ENCODE measurements at places on chromosomes 5 and 9.

DNA sequence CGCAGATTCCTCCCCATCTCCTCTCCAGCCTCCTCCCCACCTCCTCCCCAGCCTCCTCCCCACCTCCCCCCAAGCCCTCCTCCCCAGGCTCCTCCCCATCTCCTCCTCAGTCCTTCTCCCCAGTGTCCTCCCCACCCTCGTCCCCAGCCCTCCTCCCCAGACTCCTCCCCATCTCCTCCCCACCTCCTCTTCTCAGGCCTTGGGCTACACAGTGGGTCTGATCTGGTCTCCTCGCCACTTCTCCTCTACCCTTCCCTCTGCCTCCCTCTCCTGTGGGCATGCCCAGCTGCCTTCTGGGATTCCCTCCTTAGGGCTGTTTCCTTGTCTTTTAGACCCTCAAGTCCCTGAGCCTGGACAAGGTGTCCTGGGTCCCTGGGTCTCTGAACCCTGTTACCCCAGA lies 28.3 kb downstream of the CXXC5 start:
- no peak for DNase-seq

DNA sequence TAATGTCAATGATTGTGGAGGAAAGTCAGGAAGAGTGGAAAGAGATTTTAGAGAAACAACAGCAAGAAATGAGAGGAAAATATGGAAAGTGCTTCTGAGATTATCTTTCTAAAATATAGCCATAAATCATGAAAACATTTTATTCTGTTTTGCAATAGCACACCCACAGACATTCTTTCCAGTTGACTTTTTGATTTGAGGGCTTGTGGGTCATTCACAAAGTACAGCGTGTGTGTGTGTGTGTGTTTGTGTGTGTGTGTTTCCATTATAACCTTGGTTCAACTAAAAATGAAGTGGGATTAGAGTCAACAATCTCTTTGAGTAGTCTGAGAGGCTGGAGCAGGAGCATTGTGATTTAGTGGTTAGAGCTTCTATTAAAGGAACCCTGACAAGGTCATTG lies 116.6 kb upstream of the GAS1 start:
- no peak for DNase-seq

DNA sequence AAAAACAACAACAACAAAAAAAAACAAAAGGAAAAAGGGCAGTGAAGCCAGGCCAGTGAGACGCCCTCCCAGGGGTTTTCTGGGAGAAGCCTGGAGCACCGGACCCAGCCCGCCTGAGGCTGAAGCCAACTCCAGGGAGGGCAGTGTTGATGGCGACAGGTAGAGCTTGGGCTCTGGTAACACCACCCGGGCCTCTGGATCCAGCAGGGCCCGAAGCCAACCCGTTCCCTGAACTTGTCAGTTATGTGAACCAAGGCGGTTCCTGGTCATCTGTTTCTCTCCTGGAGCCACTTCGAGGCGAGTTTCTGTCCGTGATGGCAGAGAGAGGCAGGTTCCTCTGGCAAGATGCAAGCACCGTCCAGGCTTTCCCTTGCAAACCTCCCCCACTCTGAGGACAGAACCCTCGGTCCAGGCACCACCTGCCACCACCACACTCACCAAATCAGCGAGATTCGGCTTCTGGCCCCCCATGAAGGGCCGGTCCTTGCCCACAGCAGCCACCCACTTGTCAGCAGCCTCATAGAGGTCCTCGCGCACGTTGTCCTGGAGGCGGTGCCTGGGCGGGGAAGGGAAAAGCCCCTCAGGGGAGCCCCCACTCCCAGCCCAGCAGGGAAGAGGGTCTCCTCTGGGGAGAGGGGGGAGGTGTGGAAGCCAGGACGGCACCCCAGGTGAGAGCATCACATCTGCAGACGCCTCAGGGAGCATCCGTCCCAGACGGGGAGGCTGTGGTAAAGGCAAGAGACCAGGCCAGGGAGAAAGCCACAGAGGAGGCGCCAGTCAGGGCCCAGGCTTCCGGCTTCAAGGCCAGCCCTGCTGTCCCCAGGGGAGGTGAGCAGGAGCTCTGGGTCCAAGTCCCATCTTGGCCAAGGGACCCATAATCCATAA lies 5.4 kb downstream of the PTGES2 start:
- DNase-seq: peak; percentile 57

DNA sequence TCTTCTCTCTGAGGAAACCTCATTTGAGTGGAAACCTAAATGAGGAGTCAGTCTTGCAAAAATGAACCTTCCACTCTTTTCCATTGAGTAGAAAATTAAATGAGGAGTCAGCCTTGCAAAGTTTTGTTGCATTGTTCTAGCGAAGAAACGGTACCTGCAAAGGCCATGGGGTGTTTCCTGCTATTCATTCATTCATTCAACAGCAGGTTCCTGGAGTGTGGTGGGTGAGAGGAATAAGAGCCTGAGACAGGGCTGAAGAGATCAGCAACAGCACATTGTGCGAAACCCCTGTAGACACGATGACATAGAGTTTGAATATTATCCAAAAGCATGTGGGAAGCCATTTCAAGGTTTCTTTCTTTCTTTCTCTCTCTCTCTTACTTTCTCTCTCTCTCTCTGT lies 14.6 kb upstream of the SETX start:
- DNase-seq: peak; percentile 75

DNA sequence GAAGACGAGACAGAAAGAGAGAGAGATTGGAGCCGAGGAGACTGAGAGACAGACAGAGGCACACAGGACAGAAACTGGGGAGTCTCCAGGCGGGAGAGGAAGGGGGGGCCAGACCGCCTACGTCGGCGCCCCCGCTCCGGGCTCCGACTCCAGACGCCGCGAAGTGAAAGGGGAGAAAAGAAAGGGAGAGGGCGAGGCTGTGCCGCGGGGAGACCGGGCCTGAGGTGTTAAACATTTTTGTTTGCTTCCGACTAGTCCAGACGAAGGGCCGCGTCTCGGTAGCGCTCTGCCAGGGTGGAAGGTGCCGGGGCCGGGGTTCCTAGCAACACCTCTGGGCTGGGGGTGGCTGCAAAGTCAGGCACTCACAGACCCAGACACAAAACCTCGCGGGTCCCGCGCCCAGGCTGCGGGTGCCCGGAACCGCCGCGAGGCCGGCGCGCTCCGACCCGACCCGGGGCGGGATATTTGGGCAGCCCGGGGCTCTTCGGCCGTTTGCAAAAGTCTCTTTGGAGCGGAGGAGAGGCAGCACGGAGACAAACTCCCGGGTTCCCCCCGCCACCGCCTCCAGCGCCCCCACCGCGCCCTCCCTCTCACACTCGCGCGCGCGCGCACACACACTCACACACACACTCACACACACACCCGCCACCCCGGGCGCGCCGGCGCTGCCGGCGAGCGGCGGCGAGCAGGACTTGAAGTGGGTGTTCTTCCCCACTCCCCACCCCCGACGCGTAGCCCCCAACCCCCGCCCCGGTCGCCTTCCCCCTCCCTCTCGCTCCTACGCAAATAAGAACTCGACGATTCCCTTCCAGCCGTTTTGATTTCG lies 626 bp upstream of the FST start:
- peak; percentile 92 for DNase-seq

- DNase-seq: peak; percentile 67
Measured at GRCh38 chr9:4678679-4679267, 596 bp upstream of the CDC37L1 start.

DNA sequence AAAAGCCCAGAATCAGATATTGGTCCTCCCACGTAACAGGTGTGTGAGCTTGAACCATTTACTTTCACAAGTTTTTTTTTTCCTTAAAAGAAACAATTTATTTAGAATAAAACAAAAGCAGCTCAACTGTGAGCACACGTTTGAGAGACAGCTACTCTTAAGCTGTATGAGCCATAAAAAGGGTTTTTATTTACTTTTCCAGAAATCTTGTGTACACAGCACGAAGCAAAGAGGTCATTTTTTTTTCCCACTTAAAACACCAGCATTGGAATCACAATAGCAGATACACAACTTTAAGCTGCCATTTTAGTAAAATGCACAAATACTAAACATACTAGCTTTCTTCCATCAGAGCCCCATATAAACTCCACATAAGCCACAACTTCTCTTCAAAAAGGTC lies 44.6 kb downstream of the JAKMIP2 start:
- DNase-seq: no peak

GRCh38 chr5:121968910-121969607 lies 7.3 kb downstream of the SRFBP1 start:
- DNase-seq: peak; percentile 82

DNA sequence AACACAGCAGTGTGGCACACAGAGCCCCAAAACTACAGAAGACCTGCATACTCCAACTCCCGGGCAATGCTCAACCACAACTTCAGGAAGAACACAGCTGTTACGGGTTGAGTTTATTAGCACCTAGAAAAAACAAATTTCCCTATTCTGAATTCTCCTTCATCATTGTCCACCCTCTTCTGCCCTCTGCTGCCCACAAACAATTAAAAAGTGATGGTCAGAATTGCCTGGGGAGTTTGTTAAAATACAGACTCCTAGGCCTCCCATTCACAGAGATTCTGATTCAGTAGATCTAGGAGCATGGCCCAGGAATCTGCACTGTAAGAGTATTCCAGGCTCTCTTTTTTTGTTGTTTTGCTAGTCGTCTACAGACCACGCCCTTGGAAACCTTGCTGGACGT lies 310.6 kb downstream of the NDUFS4 start:
- DNase-seq: peak; percentile 10

DNA sequence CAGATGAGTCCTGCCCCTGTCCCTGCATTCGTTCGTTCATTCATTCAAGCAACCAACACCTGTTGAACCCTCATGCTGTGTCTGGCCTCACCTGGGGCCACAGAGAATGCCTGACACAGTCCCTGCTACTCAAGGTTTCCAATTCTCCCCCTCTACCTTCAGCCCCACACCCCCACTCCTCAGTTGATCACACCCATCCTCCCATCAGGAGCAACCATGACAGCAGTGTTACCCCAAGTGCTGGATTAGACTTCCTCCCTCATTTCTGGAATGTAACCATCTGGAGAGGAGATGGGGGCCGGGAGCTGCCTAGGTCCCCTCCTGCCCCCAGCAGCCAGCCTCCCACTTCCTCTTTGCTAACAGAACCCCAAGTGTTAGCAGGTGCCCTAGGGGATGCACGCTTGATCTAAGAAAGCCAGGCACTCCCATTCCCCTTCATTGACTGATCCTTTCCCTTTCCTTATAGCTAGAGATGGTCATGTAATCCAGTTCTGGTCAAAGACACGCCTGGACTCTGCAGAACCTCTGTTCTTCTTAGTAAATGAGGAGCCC lies 57.2 kb downstream of the SMIM23 start:
- DNase-seq: no peak

Measured in osteoblast (primary cell).